ENCODE measurements at places on chromosomes 7 and 10. TPM values are rescaled to one million over a fixed set of nuclear protein-coding genes. Genes with fewer than 3 reads are reported as not detected.

GRCh38 chr10:1214882-1215540 lies 158.8 kb downstream of the WDR37 start:
- no peak for DNase-seq

Gene JAZF1
- 12.6 TPM for total RNA-seq

Gene HERC4
- 61.2 TPM for total RNA-seq

Gene SEM1
- 83.5 TPM for total RNA-seq

Gene AGAP5
- total RNA-seq = 9.8 TPM

DNA sequence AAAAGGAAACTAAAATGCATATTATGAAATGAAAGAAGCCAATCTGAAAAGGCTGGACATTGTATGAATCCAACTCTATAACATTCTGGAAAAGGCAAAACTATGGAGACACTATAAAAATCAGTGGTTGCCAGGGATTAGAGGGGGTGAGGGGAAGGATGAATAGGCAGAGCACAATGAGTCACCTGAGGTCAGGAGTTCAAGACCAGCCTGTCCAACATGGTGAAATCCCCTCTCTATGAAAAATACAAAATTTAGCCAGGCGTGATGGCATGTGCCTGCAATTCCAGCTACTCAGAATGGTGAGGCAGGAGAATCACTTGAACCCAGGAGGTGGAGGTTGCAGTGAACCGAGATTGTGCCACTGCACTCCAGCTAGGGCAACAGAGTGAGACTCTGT lies 324.8 kb upstream of the PHYHIPL start:
- no peak for DNase-seq

DNA sequence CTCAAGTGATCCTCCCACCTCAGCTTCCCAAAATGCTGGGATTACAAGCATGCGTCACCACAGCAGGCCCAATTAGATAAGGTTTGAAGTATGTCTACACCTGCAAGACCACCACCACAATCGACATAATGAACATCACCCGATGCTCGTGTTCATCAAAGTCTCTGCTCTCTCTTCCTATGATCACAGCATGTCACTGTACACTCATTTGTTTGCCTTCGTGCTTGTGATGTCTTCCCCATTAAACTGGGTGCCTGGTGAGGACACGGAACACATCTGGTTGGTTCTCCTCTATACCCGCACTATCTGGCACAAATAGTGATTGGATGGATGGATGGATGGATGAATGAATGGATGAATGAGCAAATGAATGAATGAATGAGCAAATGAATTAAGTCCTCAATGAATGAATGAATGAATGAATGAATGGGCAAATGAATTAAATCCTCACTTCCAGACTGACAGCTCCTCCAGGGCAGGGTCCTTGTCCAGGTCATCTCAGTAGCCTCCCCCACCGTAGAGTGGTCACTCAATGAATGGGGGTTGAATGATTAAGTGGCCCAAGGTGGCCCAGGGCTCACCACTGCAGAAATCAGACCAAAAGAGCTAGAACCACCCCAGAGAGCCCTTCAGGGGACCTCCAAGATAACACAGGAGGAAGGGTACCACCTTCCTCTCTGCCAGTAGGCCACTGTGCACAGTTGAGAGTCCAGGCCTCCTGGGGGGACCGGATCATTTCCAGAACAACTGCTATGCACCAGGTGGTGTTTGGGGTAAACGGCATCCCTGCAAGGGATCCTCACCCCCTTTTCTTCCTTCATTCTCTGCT lies 101.9 kb upstream of the TNRC18 start:
- no peak for DNase-seq

Gene DPP6
- not detected for total RNA-seq

GRCh38 chr10:69344591-69345252 lies 66.4 kb downstream of the HK1 start:
- DNase-seq = no peak

DNA sequence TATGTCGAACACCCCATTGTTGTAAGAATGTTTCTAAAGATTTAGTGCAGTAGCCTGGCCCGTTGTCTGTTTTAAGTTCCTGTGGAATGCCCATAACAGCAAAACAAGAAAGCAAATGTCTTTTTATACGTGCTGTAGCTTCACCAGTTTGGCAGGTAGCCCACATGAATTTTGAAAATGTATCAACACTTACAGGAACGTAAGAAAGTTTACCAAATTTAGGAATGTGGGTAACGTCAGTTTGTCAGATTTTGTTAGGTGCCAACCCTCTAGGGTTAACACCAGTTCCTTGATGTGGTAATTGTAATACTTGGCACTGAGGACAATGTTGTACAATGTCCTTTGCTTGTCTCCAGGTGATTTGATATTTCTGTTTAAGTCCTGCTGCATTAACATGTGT lies 3.2 kb upstream of the GIMAP4 start:
- DNase-seq = no peak

DNA sequence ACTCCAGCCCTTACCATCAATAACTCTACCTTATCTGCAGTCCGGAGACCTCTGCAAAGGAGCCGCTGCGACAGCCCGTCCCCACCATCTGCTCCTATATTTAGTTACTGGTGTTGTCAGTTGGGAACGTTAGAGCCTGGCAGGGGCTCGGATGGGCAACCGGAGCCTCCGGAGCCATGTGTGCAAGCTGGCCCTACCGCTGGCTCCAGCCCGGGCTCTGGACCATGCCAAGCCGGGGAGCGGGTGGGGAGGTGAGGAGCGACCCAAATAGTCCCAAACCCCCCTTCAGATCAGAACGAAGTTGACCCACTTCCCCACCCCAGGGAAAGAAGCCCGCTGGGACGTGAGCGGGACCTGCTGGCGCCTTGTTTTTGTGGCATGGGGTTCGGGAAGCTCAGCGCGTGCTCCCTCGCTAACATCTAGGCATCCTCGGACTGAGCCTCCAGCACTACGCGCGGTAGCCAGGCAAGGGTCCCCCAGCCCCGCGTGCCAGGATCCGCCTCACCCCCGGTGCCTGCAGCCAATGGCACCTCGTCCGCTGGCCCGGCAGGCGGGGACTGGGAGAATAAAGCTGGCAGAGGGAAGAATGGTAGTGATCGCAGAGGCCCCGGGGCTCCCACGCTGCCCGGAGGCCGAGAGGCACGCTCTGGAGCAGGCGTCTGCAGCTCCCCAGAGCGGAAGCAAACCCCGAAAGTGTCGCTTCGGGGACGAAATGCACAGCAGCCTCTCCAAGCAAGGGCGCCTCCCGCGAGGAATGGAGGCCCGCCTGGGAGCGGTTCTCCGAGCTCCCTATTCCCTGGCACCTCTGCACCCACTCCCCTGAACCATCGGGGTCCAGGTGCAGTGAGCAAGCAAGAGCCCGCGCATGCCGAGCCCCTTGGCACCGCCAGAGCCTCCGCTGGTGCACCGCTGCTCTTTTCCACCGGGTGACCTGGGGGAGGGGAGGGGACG lies 679 bp downstream of the LRRC20 start:
- DNase-seq = no peak

DNA sequence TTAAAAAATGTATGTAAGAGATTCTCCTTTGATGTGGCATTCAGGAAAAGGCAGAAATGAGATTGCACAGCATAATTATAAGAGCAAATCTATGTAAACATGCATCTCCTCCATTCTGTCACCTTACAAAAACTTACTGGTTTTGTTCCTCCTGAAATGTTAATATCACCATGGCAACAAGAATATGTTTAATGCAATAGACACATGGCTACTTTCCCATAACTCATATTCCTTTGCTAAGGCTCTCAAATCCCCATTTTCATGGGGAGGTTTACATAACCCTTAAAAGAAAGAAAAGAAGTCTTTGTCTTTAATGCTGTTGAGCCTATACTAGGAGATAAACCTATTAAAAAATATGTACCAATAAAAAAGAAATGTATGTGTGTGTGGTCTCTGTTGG lies 136.2 kb downstream of the ANK3 start:
- no peak for DNase-seq

GRCh38 chr7:47866120-47866519 lies 82.1 kb downstream of the PKD1L1 start:
- no peak for DNase-seq

All from natural killer cell treated with Interleukin-12 subunit alpha and Interleukin-12 subunit beta and Interleukin-15 and Interleukin-18, amount 100 ng/mL, for 72 hours (primary cell).